ENCODE measurements at places on chromosomes 16 and 17.

- ATAC-seq: no peak
These were observed 290.4 kb upstream of the DYNLRB2 start for GRCh38 chr16:80250381-80250780.

DNA sequence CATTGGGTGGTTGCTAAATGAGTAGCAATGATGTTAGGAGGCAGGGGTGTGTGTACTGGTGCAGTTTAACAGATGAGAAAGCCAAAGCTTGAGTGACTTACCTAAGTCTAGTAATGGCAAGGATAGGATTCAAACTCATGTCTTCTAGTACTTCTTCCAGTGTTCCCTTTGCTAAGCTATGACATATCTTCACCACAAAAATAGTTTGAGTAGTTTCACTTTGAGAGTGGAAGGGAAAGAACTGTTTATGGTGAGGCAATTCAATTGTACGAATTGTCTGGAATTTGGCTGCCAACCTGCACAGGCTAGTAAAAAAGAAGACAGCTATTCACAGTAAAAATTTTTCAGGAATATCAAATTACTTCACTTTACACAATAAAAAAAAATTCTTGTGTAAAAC lies 138.0 kb downstream of the NLK start:
- ATAC-seq: no peak

DNA sequence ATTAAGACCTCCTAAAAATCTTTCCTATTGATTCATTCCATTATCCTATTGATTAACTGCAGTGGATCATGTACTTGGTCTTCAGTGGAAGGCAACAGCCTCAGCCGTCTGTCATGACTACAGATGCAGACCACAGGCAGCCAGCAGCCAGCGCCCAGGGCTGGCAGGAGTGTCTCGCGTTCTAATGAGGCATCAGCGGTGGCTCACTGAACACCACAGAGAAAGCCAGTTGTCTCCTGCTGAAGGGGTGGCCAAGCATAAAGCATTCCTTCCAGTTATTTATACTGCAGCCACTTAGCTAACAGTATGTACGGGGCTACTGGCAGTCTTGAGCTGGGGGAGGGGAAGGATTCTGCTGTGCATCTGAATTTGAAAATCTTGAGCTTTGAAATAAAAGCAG lies 214.3 kb downstream of the IRX3 start:
- ATAC-seq: no peak

DNA sequence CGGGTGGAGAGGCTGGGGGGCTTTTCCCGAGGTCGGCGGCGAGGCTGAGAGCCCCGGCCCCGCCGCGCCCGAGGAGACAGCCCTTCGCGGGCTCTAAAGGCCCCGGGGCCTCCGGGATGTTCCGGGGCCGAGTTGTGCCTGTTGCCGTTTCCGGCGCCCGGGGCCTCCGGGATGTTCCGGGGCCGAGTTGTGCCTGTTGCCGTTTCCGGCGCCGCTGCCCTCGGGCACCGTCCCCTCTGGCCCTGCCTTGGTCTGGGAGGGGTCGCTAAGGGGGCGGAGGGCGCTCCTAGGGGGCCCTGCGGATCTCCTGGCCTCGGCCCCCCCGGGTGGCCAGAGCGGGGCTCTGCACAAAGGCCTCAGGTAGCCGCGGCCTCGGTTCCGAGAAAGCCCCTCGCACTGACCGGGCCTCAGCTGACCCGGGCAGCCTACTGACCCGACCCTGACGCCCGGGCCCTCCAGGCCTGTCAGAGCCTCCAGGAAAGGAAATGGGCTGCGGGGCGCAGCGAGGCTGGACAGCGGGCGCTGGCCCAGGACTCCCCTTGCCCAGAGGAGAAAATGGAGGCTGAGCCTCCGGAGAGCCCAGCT lies 24.2 kb downstream of the ACTG1 start:
- peak; percentile 4 for ATAC-seq

- peak; percentile 84 for ATAC-seq
These were observed 32.4 kb upstream of the POLR3E start for GRCh38 chr16:22264786-22265185.
